ENCODE measurements at places on chromosomes 4 and X. TPM values are rescaled to one million over a fixed set of nuclear protein-coding genes. Genes with fewer than 3 reads are reported as not detected.

DNA sequence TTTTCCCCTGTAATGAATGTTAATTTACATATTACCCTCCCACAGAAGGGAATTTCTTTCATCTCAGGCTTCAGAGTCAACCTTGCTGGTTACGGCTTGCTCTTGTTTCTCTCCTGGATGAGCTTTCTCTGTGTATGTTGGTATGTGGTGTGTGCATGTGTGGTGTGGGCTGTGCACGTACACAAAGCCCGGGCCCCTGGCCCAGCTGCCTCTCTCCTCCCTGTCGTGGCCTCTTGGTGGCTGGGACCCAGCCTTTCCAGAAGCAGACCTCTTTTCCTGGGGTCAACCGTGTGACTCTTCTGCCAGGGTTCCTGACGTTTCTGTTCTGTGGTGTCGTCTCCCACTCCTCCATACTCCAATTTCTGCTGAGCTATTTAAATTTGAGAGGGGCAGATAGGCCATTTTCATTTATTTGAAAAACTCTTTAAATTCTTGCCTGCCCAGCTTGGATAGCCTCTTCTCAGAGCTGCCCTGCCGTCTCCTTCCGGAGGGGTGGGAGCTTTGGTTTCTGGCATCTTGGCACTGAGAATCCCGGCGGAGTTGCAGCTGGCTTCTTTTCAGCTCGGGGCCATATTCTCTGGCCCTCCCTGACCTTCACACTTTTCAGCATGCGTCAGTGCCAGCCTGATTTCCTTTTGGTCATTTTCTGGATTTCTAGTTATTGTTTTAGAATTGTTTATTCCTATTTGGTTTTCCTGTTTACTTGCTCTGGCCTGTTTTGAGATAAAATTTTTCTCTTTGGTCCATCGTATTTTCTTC, 25.1 kb downstream of the FHDC1 start:
- H3K36me3 ChIP-seq = no peaks in the 10 kb centered on the region
- H3K27ac ChIP-seq = peak overlapping the region; percentile 62
- no peaks in the 10 kb centered on the region for H3K4me1 ChIP-seq
- H3K27me3 ChIP-seq = no peaks in the 10 kb centered on the region

DNA sequence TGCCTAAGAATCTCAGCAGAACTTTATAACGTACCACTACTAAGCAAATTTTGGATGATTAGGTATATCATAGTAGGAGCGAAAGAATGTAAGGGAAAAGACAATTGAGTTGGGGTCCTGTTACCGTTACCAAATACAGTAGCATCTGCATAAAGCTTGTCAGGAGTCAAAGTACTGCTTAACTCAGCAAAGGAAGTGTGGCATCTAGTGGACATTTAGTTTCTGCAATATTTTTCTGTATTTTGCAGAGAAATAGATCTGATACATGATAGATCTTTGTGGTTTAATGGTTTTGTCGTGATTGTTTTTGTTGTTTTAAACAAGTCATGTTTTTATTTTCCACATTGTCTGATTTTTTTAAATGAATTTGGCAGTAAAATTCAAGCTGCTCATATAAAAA, 81.0 kb upstream of the SMARCAD1 start:
- H3K4me1 ChIP-seq = no peaks in the 10 kb centered on the region
- H3K27me3 ChIP-seq = no peaks in the 10 kb centered on the region
- DNase-seq = no peak
- no peaks in the 10 kb centered on the region for H3K36me3 ChIP-seq
- no peak overlapping the region for H3K27ac ChIP-seq

DNA sequence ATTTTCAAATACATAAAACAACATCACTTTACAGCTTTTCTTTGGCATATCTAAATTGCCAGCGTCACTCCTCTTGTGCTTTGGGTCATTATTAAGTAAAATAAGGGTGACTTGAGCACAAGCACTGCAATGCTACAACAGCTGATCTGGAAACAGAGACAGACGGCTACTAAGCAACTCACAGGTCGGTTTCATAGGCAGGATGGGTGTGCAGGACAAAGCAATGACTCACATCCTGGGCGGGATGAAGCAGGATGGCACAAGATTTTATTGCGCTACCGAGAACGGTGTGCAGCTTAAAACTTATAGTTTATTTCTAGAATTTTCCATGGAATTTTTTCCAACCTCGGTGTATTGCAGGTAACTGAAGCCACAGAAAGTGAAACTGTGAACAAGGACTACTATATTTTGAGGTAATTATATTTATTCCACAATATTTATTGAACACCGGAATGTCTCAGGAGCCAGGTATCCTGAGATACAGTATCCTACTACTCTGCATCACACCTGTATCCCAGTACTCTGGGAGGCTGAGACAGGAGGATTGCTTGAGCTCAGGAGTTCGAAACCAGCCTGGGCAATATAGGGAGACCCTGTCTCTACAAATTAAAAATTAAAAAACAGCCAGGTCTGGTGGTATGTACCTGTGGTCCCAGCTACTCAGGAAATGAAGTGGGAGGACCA, 215.5 kb downstream of the APBB2 start:
- no peaks in the 10 kb centered on the region for H3K36me3 ChIP-seq
- no peaks in the 10 kb centered on the region for H3K4me1 ChIP-seq
- no peak for DNase-seq
- H3K27me3 ChIP-seq = no peaks in the 10 kb centered on the region

GRCh38 chr4:125368146-125368545, 53.4 kb downstream of the FAT4 start:
- H3K27me3 ChIP-seq = no peaks in the 10 kb centered on the region
- H3K36me3 ChIP-seq = no peaks in the 10 kb centered on the region
- no peak overlapping the region for H3K27ac ChIP-seq
- no peaks in the 10 kb centered on the region for H3K4me1 ChIP-seq

GRCh38 chr4:16133406-16133805, 49.6 kb upstream of the PROM1 start:
- no peak overlapping the region for H3K27ac ChIP-seq
- no peak overlapping the region for H3K4me3 ChIP-seq
- no peaks in the 10 kb centered on the region for H3K4me1 ChIP-seq
- H3K36me3 ChIP-seq = no peaks in the 10 kb centered on the region
- no peaks in the 10 kb centered on the region for H3K27me3 ChIP-seq

The GPR50 gene
- not detected for total RNA-seq

The PABPC5 gene
- total RNA-seq = 3.9 TPM

The GBA3 gene
- not detected for total RNA-seq

The EREG gene
- not detected for total RNA-seq

The SRPK3 gene
- 0.98 TPM for total RNA-seq
